ENCODE measurements at places on chromosomes 5 and 9. TPM values are rescaled to one million over a fixed set of nuclear protein-coding genes. Genes with fewer than 3 reads are reported as not detected.

Gene NUTM2G
- 0.57 TPM for total RNA-seq

Gene CEL
- 4.0 TPM for total RNA-seq

Gene LCN12
- total RNA-seq, result 2.1 TPM

Gene FAT2
- total RNA-seq, result 0.18 TPM

Gene CDC42SE2
- total RNA-seq, result 23.2 TPM

DNA sequence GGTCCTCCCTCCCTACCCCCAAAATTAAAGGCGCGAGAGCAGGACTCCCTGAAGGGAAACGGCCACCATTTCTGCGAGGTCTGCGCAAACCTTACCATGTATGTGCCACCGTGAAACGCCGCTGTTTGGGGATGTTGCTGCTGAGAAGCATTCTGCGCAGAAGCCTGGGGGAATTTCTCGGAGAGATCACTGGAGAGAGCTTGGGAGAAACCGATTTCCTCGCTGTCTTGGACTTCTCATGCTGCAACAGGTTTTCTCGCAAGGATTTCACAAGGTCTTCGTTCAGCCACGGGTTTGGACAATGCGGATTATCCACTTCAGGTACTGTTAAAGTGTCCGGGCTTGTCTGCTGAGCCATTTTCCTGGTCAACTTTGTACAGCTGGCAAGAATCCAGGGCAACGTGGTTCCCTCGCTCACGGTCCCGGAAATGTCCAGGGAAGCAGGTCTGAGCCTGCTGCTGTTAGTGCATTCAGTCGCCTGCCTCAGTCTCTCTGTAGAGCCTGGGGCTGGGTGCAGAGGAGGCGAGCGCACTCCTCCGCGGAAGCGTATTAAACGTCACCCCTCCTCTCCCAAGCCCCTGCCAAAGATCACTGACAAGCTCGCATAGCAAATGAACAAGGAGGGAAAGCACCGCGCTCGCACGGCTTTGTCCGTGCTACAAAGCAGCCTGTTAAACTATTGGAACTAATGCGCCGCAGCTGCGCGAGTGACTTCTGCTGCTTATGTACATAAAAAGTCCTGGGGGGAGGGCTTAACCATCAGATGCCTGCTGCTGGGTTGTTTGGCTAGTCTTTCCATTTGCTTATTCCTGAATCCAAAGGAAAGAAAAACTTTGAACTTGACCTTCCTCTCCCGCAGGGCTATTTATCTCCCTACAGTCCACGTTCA lies 125.1 kb downstream of the PDE4D start:
- DNase-seq, result peak; percentile 69

GRCh38 chr9:123072407-123072995 lies 39.0 kb downstream of the GPR21 start:
- peak; percentile 62 for DNase-seq

- DNase-seq, result no peak
Observed at GRCh38 chr5:84131372-84131771, 253.3 kb downstream of the EDIL3 start.

GRCh38 chr5:151051931-151052608 lies 28.8 kb downstream of the TNIP1 start:
- DNase-seq, result no peak

Gene KLHL9
- 17.4 TPM for total RNA-seq

- no peak for DNase-seq
Observed at GRCh38 chr9:37820142-37820541, 19.5 kb downstream of the DCAF10 start.

- DNase-seq, result peak; percentile 49
Observed at GRCh38 chr5:154166901-154167791, 23.4 kb upstream of the GALNT10 start.

Gene BAG1
- 66.4 TPM for total RNA-seq

Gene GRPEL2
- 47.3 TPM for total RNA-seq

- DNase-seq, result no peak
Observed at GRCh38 chr5:105331558-105331957, 1769.0 kb upstream of the NUDT12 start.

GRCh38 chr9:127386249-127386648 lies 10.7 kb upstream of the SLC2A8 start:
- no peak for DNase-seq

- peak; percentile 38 for DNase-seq
Observed at GRCh38 chr9:120713257-120714087, 798 bp downstream of the MEGF9 start.

DNA sequence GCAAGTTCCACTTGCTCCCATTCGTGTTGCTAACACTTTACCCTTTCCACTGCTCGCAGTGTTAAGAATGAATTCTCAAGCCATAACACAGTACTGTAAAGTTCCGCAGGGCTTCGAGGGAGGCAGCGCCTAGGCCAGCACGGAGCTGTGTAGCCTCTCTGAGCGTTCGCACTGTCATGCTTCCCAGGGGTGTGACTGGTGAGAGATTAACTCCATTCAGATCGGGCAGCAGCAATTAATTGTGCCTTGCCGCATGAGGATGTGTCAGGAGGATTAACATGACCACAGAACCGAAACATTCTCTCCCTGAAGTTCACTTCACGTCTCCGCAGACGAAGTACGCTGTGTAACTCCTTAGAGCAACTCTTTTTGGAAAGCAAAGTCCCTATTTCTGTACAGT lies 23.2 kb downstream of the ZBTB34 start:
- no peak for DNase-seq

- no peak for DNase-seq
Observed at GRCh38 chr5:149940941-149941644, 3.5 kb downstream of the PDE6A start.

DNA sequence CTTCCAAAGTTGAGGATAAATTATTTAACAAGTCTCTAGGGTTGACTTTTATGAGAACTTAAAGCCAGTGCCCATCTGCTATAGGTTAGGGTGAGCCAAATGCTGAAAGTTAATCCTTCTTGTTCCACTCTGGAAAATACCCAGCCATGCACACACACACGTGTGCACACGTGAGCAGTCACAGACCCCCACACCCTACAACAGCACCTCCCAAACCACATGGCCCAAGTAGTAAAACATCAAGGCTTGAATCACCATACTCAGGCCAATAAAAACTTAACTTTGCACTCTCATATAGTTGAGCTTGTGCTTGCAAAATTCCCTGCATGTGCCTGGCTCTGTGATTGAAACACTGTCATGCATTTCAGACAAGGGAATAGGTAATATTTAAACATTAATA lies 467.6 kb downstream of the ARHGEF28 start:
- DNase-seq, result no peak

- no peak for DNase-seq
Observed at GRCh38 chr9:129548571-129549135, 72.2 kb downstream of the C9orf50 start.

Gene WHRN
- total RNA-seq, result 2.2 TPM

DNA sequence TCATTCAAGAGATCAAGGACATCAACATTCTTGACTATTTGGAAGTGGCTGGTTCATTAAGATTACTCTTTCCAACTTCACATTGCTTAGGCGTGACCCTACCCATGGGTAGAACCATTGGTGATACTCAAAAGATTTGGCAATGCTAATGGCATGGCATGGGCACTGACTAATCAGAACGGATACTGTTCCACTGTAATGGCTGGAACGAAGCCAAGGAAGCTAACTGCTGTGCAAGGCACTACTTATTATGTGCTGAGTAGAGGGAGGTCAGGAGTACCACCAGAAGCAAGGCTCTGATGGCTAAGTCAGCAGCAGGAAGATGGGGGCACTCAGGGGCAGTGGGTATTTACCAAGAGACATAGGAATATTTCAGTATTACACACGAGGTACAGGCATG lies 31.9 kb downstream of the GNA14 start:
- no peak for DNase-seq

GRCh38 chr9:126965541-126966428 lies 51.2 kb downstream of the RALGPS1 start:
- peak; percentile 65 for DNase-seq

Gene CYLC2
- total RNA-seq, result not detected

DNA sequence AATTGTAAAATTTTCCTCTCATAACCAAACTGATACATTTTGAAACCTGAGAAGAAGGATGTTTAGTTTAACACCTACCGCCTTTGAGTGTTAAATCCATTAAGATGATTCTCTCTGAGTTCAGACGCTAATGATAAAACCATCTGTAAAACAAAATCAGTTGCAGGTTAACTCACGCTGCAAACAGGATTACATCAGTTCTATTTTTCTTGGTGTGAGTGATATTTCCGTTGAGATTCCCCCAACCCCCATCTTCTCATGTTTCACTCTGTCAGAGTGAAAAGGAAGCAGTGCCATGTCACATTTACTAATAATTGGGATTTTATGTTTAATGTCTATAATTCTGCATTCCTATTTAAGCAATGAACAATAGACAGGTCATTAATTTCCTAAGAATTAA lies 146.5 kb downstream of the FANCC start:
- no peak for DNase-seq

GRCh38 chr5:179700401-179700918 lies 1.7 kb downstream of the CANX start:
- DNase-seq, result no peak

Gene PPP1R26
- total RNA-seq, result 38.0 TPM

Gene NDST1
- total RNA-seq, result 65.5 TPM

DNA sequence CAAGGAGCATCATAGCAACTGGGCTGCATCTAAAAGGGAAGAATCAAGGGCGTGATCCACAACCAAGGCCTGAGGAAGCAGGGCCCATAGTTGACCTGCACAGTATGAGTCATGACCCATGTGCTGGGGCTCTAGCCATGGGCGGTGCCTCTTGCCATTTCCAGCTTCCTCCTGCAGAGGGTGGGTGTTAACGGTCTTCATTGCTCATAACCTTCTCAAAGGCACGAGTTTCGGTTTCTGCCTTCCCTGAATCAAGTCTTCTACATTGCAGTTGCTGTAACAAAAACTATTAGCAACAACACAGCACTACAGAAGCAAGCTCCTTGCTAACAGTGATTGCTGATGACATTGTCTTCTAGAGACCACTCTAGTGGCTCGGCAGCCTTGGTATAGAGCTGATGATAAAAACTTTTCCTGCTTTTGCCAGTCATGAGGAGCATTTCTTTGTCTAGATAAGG lies 66.9 kb downstream of the CTSL start:
- peak; percentile 47 for DNase-seq

DNA sequence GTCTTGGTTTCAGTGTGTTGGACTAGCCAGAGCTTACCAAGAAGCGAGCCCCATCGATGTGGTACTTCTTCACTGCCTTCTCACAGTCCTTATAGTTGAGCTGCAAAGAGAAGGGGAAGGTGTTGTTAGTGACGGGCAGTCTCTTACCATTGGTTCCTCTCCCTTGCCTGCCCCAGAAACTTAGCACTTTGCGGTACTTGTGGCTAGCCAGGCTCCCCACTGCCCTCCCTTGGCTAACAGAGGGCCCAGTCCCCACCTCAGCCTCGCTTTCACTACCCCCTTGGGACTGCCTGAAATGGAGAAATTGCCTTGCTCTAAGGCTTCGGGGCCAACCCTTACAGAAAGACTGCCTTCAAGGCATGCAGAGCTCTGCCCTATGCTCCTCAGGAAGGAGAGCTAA lies 4.3 kb downstream of the LCP2 start:
- DNase-seq, result peak; percentile 36

- DNase-seq, result no peak
Observed at GRCh38 chr5:179887095-179887494, 20.6 kb downstream of the TBC1D9B start.

Gene ZNF462
- total RNA-seq, result 159 TPM

Gene ERAP2
- not detected for total RNA-seq

- no peak for DNase-seq
Observed at GRCh38 chr9:14258660-14259239, 55.2 kb downstream of the NFIB start.

DNA sequence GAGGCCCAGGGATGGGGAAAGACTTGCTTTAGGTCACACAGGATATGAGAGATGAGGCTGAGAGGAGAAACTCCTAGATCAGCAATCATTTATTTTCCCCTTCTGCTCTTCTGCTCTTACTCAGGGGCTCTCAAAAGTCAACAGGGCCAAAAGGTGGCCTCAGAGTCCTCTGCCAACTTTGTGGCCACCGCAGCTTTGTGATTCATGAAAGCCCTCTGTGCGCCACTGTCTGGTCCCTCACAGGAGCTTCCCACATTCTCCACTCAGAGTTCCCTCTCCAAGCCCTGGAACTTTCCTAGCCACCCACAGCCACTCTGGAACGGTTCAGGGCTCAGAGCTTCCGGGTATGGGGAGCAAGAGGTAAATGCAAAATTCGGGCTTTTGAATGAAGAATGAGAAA lies 82.4 kb downstream of the COL27A1 start:
- no peak for DNase-seq

GRCh38 chr9:87883274-87883673 lies 597 bp downstream of the SPATA31E1 start:
- no peak for DNase-seq

DNA sequence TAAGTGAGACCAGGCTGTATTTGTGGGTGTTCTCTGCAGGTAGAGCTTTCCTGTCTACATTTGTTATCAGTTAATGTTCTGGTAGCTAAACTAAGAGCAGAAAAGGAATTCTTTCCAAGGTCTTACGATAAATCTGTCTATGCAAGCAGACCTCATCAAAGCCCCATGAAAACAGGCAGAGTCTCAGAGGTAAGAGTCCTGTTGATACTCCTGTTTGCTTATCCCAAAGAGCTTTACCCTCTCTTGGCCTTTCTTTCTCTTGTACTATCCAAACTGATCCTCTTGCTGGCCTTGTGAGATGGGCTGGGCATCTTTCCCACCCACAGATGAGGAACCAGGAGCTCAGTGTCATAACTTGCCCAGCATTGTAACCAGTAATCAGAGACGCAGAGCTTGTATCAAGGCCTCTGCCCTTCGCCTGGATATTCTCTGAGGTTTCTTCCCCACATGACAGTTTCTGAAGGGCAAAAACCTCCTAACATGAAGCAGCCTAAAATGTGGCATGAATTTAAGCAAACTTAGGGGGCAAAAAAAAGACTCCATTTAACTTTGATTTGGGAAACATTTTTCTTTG lies 33.5 kb downstream of the PRKACG start:
- no peak for DNase-seq

- no peak for DNase-seq
Observed at GRCh38 chr9:124124729-124125650, 113.4 kb downstream of the LHX2 start.

Gene TCF7
- 17.2 TPM for total RNA-seq

DNA sequence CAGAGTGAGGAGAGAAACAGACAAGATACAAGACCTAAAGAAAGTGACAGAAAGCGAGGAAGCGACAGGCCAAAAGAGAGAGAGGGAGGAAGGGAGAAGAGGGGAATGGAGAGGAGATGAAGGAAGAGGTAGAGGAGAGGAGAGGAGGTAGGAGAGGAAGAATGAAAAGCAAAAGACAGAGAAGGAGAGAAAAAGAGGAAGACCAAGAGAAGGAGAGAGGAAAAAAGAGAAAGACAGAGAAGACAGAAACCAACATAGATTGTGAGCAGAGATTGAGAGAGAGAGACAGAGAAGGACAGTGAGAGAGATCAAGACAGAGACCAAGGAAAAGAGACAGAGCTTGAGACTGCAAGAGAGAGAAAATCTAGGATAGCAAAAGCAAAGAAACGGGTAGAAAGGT lies 58.6 kb upstream of the FNIP1 start:
- no peak for DNase-seq

Gene TLE1
- 75.1 TPM for total RNA-seq

Gene LMX1B
- total RNA-seq, result 0.85 TPM

DNA sequence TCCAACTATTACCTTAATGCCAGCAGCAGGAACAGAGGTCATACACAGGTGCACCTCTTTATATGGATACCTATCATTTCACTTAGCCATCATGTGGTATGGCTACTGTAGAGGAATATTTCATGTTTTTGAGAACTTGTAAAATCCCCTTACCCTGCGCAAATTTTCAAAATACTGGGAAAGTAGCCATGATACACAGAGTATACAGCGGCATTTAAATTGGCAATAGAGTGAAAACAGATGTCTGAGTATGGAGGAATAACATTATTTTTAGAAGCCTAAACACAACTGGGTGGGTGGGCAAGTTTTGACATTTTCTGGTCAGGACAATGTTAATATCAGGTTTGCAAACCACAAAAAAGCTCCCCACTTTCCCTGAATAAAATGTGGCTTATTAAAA lies 109.5 kb downstream of the SMIM23 start:
- no peak for DNase-seq

Gene ATP10B
- 0.11 TPM for total RNA-seq
